ENCODE measurements at places on chromosomes 5 and 9.
A peak's percentile ranks its signal among the peaks of the same experiment; 100 is the strongest.

DNA sequence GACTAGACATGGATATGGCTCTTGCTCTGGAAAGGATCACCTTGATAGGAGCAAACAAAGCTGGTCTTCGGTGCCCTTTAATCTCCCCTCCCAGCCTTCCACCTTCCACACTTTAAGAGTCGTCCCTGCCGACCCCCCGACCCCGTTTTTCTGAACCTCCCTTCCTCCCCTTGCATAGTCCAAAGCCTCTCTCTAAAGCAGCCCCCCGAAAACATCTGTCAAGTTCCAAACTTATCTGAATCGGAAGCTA lies 423 bp upstream of the NUP214 start:
- no peak for DNase-seq

GRCh38 chr5:171226864-171227263 lies 82.2 kb upstream of the TLX3 start:
- DNase-seq, result no peak

- no peak for DNase-seq
Measured at GRCh38 chr5:72065751-72066255, 41.5 kb upstream of the MAP1B start.

- DNase-seq, result no peak
Measured at GRCh38 chr5:43661102-43661501, 58.1 kb downstream of the NNT start.

DNA sequence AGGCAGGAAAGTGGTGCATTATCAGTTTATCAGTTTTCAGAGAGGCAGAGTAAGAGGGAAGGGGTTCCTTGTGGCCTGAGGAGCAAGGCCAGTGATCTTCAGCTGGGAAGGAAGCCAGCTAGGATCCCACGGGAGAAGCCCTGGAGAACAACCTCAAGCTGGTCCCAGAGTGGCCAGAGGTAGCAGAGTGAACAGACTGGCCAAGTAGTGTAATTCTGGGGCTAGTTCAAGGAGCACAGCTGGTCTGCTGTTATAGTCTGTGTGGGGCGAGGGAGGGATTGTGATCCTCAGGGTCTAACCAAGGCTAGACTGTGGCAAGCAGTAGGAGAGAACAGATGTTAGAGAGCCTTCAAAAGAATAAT lies 164.6 kb downstream of the CARTPT start:
- DNase-seq, result no peak

GRCh38 chr9:101705135-101705661 lies 33.2 kb downstream of the GRIN3A start:
- no peak for DNase-seq

DNA sequence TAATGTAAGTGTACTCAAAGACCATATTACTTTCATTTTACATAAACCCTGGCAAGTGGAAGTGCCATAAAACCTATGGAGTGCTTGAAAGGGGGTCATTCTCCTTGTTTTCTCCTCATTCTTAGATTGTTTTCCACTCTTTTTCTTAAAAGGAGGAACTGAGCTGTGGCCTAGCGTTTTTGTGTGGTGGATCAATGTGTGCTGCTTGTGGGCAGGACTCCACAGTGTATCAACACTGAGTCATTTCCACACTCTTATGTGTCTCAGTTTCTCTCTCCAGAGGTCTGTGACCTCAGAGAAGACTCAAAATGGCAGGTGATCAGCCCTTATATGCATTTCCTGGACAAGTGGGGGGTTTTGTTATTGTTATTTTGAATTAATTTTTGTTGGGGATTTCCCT lies 516.1 kb upstream of the CDH10 start:
- no peak for DNase-seq

DNA sequence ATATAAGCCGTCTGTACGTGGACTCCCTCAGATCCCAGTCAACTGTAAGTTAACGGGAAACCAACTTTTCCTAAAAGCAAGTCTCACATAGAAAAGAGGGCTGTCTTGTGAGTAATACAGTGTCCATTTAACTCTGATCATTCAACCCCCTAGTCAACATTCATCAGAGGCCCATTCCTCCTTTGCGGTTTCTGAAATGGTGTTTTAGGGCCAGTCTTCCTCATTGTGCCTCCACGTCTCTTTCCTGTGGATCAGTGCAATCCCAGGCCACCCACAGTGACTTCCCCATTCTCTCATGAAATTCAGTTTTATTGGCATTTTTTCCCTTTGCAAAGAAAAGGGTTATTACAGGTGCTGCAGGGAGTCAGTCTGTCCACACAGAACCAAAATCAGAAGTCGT lies 261.8 kb downstream of the NR3C1 start:
- no peak for DNase-seq

- DNase-seq, result no peak
Measured at GRCh38 chr9:78692871-78693270, 395.9 kb downstream of the PSAT1 start.

DNA sequence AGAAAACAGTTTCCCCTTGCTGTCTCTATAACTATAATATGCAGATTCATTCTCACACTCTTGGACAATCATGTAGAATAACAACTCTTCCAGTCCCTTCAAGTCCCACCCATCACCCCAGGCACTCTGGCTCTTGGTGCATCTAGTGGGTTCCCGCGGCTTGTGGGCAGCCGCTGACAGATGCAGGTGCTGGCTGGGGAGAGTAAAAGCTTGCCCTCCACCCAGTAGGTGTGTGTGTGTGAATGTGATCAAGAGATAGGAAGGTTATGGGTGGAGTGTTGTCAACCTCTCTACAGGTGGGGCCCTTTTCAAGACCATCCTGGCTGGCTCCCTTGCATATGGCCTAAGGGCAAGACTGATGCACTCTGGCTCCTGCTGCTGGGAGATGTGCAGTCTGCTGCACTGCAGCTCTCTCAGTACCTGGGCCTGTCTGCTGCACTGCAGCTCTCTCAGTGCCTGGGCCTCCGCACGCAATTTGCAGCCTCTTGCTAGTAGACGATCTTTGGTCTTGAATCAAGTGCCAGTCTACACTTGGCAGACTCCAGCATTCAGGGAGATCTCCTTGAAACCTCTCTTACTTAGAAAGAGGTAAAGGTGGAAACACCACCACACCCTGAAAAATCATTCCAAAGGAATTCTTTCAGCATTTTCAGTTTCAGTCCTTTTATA lies 189.7 kb upstream of the GDNF start:
- DNase-seq, result no peak

DNA sequence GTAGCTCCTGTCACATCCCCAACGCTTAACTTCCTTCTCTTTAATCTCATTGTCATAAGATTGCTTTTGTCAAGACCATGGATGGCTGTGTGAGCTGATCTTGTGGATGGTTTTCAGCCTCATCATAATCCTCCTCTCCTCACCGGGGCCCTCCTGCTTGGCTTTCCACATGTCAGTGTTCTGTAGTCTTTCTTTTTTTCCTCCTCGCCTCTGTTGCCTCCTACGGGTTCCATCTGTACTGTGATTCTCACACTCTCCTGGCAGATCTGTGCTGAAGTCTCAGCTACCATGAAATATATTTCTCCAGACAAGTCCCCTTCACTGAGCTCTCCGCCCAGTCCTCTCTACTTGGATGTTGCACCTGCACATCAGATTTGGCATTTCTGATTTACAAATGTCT lies 34.9 kb upstream of the FAM120AOS start:
- no peak for DNase-seq

- no peak for DNase-seq
Measured at GRCh38 chr9:138033950-138034349, 156.4 kb downstream of the CACNA1B start.

DNA sequence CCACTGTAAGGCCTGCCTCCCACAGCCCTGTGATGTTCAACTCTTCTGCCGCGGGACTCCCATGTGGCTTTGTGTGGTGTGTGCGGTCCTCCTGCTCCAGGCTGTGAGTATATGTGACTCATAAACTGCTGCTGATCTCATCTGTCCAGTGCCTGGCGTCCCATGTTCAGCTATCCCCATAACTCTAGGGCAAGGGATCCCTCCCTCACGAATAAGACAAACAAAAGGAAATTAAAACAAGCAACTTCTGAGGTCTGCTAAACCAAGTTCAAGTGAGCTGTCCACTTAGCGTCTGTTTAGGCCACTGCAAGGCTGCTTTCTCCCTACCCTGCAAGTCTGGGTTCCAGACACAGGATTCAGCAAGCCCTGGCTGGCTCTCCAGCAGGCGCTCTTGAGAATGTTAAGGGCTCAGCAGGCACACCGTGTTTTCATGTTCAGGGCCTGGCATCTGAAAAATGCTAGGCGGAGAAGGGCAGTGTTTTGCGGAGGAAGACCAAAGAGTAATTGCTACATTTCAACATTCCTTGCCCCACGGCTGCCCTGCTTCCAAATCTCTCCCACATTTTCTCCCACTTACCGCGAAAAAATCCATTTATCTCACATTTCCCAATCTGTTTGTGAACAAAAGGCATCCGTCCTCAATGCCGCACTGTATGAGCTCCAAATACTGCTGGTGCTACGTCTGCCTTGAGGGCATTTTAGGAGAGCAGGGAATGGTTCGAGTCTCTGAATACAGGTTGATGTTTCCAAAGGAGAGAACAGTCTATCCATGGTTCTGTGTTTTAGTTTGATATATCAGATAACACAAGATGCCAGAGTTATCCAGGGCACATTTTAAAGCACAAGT lies 280.2 kb downstream of the SEMA5A start:
- no peak for DNase-seq

- peak; percentile 17 for DNase-seq
Measured at GRCh38 chr5:10987925-10988504, 227.0 kb upstream of the DAP start.

DNA sequence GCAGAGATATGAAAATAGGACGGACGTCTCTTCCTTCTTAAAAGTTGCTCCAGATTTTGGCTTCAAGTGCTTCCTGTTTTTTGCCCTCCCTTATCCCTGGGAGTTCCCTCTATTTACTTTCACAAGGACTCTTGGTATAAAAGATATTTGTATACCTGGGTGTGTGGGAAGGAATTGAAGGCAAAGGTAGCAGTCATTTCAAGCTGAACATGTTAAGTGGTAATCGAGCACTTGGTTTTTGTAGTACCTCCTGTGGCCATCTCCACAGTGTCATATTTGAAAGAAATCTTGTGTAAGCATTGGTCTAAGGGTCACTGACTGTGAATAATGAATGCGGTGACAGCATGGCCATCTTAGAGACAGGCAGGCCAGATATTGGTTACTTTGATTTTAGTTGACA lies 593.6 kb downstream of the MTRR start:
- no peak for DNase-seq

DNA sequence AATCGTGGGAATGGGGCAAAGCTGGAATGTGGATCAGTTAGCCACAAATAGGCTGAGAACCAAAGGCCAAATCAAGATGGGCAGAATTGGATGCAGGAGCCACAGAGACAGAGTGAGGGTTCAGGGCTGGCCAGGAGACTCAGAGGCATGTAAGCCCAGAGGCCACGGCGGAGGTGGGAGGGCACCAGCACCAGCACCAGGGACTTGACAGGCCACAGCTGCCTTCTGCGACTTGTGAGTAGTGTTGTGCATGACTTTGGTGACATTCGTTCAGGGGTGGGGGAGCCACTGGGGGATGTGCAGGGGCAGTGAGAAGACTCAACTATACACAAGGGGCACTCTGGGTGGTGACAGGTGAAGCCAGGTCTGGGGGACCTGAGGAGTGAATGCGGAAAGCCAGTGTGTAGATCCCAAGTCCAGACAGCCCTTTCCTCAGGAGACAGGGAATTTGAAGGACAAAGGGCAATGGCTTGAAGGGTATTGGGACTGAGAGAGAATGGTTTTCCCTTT lies 53.2 kb downstream of the TMOD1 start:
- no peak for DNase-seq

DNA sequence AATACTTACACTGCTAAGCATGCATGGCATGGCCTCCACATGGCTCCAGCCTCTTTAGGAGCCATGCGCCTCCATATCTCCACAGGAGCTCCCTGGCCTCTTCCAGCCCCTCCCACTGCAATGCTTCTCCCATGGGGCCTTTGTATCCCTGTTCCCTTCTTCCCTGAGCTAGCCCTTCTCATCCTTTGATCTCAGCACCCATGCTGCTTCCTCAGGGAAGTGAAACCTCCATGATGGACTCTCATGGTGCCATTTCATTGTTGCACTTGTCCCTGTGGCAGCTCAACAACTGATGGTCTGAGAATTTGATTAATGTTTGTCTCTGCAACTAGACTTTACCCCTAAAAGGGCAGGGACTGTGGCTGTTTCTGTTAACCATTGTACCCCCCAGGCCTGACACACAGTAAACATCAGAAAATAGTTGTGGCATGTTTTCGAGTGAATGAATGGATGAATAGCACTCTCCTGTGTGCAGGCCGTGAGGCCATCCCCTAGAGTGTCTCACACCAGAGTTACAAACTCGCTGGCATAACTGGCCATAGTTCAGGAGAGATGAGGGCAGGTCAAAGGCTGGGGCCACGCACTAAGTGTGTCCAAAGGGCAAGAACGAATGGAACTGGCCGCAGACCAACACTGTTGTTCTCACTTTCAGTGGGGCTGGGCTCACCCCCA lies 6.6 kb downstream of the IDNK start:
- no peak for DNase-seq

- DNase-seq, result no peak
Measured at GRCh38 chr5:116354699-116355098, 219.9 kb downstream of the SEMA6A start.

DNA sequence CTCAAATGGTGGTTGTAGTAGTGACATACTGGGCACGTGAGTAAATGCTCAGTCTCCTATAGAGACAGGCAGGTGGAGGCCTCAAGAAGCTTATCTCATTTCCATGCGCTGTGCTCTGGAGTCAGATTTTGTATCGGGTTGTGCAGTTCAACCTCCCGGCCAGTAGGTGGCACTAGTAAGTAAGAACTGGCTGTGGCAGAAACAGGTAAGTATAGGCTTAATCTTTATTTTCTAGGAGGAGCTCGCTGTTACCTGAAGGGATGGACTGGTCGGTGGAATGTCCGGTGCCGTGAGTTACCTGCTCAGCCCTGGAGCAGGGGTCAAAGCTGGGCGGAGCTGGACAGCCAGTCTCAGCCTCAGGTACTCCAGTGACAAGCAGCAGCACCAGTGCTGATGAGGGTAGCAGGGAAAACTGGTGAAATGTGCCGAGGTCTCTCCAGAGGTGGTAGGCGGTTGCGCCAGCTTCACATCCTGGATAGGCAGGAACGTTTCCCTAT lies 880.1 kb upstream of the SEMA6A start:
- DNase-seq, result peak; percentile 6

- DNase-seq, result peak; percentile 24
Measured at GRCh38 chr5:14872070-14872989, 752 bp upstream of the ANKH start.

- DNase-seq, result no peak
Measured at GRCh38 chr9:114465906-114466900, 39.1 kb downstream of the WHRN start.

- no peak for DNase-seq
Measured at GRCh38 chr9:17810317-17810716, 231.5 kb downstream of the SH3GL2 start.

DNA sequence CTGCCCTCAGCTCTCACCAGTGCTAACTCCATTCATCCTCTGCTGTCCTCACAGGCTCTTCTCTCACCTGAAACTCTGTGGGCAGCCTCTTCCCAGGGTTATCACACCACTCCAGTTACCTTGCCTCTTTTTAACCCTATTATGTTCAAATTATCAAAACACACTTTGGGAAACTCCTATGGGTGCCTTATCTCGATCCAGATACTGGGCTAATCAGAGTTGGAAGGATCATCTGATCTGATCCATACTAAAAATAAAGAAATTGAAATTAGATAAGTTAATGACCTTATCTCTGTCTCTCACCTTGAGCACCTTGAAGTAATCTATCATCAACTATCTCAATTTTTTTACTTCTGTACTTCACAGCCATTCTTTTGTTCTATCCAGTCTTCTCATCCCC lies 300.5 kb upstream of the ISL1 start:
- no peak for DNase-seq

- no peak for DNase-seq
Measured at GRCh38 chr9:34522091-34522887, 501 bp downstream of the ENHO start.

GRCh38 chr9:94534901-94535300 lies 20.0 kb upstream of the PCAT7 start:
- no peak for DNase-seq

Measured in activated T-helper 1 cell treated with anti-CD3 and anti-CD28 coated beads, Interleukin-2, amount 50 U/mL, for 16 hours (primary cell).